ENCODE measurements at places on chromosomes 2 and 18.

- no peak for DNase-seq
Measured at GRCh38 chr18:47793609-47794008, 136.8 kb downstream of the SMAD2 start.

GRCh38 chr2:96693286-96694200 lies 46.3 kb downstream of the LMAN2L start:
- no peak for DNase-seq

- DNase-seq, result no peak
Measured at GRCh38 chr2:239103125-239104098, 255.5 kb downstream of the TWIST2 start.

DNA sequence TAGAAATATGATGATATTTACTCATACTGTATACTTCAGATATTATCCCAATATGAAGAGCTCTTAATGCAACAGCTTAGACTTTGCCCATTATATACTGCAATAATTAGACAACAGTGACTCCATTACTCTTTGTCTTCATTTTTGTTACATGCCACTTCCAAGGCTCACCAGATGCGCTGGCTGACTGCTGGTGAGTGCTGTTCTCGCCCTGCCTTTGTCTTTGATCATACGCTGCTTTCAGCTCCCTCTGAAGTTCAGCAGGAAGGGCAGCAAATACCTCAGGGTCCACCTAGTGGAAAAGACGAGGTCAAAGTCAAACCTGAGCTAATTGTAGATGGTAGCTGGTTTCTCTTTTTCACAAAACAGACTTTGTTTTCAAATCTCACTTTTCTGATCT lies 66.3 kb downstream of the EIF5B start:
- DNase-seq, result no peak

- DNase-seq, result no peak
Measured at GRCh38 chr18:59383851-59384250, 24.8 kb upstream of the LMAN1 start.

DNA sequence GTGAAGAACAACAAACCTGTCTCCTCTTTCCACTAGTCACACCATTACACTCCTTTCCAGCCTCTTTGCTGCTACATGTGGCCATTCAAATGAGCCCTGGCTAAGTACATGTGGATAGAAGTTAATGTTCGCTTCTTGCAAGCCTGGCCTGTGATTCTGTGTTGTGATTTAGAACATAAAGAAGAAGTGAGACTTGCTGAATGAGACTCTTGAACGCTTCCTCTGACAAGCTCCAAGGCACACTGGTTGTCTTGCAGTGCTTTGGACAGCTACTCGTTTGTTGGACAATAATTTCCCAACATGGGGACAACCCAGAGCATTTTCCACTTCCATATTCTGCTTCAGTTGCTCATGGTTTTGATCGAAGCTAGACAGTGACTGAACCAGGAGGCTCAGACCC lies 57.3 kb downstream of the CCDC74A start:
- DNase-seq, result no peak

DNA sequence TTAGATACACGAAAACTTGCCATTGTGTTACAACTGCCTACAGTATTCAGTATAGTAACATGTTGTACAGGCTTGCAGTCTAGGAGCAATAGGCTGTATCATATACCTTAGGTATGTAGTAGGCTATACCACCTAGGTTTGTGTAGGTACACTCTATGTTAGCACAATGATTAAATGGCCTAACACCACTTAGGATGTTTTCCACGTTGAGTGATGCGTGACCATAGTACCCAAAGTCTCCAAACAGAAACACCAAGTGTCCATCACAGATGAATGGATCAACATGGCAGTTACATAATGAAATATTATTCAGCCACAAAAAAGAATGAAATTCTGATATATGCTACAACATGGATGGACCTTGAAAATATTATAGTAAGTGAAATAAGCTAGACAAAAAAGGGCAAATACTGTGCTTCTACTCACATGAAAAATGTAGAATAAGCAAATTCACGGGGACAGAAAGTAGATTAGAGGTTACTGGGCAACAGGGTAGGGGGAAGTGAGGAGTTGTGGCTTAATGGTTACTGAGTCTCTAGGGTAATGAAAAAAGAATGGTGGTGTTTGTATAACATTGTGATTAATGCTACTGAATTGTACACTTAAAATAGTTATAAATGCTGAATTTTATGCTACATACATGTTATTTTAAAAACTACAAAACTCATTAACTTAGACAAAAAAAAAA lies 62.6 kb downstream of the TMEM131 start:
- no peak for DNase-seq

DNA sequence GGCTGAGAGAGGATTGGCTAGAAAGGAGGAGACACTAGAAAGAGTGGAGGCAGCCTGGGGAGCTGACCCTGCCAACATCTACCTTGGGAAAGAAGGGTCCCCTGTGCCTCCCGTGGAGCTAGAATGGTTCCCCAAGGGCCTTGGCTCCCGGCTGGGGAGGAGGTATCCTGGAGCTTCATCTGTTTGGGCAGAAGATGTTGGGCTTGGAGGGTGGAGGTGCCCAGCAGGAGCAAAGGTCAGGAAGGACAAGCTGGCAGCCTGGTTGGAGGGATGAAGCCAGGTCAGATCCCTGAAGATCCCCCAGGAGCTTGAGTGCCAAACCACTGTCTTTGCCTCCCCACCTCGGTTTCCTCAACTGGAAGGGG lies 2.9 kb downstream of the ATP6V1B1 start:
- no peak for DNase-seq

GRCh38 chr18:77059294-77059916 lies 73.2 kb downstream of the MBP start:
- DNase-seq, result no peak

- DNase-seq, result no peak
Measured at GRCh38 chr18:3094338-3094684, 81.4 kb upstream of the LPIN2 start.

GRCh38 chr2:230678018-230678417 lies 34.6 kb upstream of the CAB39 start:
- DNase-seq, result no peak

GRCh38 chr2:98469862-98470544 lies 25.3 kb downstream of the INPP4A start:
- DNase-seq, result no peak

- DNase-seq, result no peak
Measured at GRCh38 chr18:62485684-62486083, 37.1 kb upstream of the ZCCHC2 start.

DNA sequence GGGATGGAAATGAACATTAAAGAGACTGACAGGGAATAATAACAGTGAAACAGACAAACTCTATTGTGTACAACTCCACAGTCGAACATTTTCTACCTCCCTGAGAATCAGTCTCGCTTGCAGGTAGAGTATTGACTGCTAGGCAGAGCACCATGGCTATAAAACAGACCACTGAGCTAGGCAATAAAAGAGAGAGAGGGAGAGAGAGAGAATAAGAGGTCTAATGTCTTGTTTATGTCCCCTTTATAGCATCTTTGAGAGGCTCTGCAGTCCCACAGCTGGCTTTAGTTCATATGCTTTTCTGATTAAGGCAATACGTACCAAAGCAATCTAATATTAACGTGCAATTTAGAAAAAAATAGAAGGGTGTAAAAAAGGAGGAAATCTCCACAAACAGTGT lies 652.6 kb downstream of the NRXN1 start:
- DNase-seq, result no peak

- no peak for DNase-seq
Measured at GRCh38 chr2:38417745-38418689, 40.9 kb upstream of the ATL2 start.

DNA sequence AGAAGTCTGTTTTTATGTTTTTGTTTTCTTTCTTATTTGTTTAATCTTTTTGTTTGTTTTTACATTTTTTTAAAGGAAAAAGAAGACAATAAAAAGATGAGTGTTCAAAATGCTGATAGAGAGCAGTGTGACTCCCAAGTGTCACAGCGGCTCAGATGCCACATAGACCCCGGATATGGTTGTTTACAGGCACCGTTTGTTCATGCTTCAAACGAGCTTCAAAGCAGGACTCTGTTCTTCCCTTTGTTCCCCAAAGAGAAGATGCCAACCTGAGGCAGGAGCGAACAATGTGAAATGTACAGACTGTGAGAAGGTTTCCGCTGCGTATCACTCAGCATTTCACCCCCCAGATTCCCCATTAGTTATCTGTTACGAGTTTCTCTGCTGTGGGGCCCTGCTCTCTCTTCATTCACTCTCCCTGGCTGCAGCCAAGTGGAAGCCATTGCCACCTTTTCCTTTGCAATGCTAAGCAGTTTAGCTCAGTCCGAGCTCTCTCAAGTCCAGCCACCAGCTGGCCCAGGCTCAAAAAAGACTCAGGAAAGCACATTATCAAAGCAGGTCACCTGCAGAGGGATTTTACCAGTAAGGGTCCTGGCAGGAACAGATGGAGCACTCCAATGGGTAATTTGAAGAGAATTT lies 36.4 kb upstream of the PHLPP1 start:
- DNase-seq, result no peak

DNA sequence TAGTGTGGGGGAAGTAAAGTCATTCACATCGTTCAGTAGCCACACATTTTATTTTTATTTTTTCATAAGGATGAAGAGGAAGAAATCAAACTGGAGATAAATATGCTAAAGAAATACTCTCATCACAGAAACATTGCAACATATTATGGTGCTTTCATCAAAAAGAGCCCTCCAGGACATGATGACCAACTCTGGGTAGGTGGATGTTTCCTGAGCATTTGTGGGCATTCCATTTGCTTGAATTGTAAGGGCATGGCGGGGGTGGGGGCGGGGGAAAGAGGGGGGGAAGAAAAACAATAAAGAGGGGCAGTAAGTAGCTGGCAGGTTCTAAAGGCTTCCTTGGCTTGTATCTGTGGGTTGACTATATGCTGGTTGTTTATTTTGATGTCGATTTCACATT lies 126.4 kb downstream of the MAP4K4 start:
- DNase-seq, result no peak

DNA sequence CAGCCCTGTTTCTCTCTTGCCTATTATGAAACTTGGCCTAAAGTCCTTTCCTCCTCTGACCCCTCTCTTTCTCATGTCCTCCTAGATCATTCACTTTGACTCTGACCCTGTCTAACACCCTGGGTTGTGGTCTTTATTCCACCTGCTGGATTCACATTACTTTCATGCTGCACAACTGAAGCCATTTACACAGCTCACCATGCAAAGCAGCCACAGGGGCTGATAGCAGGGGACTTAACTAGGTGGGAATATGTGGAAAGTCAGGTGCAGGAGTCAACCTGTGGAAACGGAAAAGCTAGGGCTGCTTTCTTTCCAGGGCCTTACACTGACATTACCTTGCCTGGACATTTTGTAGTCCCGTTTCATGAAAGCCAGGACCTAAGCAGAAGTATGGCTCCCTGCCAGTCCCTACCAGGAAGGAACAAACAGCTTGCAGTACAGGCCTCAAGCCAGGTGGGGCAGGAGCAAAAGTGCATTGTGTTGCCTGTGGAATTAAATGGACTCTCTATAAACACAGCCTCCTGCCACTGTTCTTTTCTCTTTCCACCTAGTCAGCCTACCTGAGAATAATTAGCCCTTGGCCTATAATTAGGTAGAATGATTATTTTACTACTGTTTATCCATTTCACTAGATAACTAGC lies 11.8 kb downstream of the MAPRE3 start:
- no peak for DNase-seq

GRCh38 chr2:189248141-189248540 lies 68.6 kb upstream of the COL5A2 start:
- no peak for DNase-seq

- DNase-seq, result no peak
Measured at GRCh38 chr2:88933980-88934379, 242.5 kb downstream of the RPIA start.

GRCh38 chr2:240886678-240887609 lies 9.0 kb downstream of the MAB21L4 start:
- DNase-seq, result no peak

DNA sequence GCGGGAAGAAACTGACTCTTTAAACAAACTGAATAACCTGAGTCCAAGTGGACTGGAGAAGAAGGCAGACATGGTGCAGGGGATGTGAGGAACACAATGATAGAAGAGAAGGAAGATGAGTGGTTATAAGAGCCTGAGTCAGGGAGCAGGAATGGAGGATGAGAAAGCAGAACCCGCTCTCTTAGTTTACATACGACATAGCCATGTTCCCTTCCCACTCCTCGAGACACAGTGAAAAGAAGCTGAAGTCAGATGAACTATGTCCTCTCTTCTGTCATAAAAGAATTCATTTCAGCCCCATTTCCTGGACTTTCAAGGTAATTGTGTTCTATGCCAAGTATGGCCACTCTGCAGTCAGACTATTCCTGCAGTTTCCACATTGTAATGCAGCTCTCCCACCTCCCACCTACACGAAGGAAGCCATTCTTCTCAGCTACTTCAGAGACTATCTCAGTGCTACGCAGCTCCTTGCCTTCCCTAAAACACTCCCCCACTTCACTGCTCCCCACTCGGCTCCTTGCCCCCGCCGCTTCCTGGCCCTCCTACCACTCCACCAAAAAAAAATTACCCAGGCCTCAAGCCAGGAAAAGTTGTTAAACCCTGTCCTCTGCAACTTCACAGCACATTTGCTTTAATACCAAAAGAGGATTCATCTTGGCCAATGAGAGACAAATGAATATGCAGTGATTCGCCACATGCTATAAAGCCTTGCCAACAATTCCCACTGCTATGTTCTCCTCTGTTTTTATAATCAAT lies 323.4 kb upstream of the EPHA4 start:
- DNase-seq, result no peak
